Stimulated activated CD4-positive, alpha-beta T cell treated with anti-CD3 and anti-CD28 coated beads, Interleukin-1b, Interleukin-23, amount 100 ng/mL, for 48 hours (primary cell): ENCODE measurements at places on chromosomes 5 and 9.

DNA sequence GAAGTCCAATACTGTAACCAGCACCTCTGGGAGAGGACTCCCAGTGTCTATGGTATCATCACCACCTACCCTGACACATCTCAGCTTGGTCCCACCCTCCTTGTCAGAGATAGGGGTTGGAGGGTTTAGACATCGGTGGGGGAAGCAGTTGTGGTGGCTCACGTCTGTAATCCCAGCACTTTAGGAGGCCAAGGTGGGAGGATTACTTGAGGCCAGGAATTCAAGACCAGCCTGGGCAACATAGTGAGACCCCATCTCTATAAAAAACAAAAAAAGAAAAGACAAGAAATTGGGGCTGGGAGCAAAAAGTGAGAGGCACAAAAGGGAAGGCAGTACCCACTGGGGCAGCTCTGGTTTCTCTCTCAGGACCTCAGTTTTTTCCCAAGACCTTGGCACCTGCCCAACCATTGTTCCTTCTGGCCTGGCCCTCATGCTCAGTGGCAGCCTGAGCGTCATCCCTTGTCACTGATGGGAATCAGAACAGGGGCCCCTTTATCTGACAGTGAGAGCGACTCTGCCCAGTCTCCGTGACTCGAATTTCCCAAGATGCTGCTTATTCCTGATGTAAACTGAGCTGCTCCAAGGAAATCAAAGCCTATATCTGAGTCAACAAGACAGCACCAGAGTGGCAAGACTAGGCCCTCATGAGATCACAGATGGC is 80.5 kb upstream of the HSPA9 start:
- DNase-seq = no peak

DNA sequence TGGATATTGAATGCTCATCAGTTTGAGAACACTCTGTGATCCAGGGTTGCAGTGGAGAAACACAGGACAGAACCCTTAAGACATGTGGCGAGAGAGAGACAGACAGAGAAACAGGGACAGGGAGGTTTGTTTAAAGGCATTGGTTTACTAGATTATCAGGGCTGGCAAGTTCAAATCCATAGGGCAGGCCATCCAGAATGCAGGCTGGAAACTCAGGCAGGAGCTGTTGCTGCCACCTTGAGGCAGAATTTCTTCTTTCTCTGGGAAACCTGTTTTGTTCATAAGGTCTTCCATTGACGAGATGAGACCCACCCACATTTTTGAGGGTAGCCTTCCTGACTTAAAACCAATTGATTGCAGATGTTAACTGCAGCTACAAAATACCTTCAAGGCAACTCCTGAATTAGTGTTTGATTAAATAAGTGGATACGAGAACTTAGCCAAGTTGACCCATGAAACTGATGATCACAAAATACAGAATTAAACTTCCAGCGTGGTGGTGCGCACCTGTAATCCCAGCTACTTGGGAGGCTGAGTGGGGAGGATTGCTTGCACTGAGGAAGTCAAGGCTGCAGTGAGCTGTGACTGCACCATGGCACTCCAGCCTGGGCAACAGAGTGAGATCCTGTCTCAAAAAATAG is 55.9 kb downstream of the NSUN2 start:
- no peak for DNase-seq

DNA sequence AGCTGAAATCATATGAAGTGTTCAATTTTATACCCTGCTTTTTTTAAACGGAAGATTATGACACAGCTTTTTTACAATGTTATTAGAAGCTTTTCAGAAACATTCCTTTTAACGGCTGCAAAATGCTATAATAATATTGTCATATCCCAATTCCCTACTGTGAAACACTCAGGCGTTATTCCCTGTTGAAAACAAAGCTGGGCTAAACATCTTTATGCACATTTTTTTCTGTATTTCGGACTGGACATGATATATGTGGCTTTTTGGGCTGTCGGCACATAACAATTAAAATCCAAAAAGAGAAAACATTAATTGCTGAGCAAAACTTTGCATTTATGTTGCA is 12.0 kb upstream of the CTSL start:
- no peak for DNase-seq

DNA sequence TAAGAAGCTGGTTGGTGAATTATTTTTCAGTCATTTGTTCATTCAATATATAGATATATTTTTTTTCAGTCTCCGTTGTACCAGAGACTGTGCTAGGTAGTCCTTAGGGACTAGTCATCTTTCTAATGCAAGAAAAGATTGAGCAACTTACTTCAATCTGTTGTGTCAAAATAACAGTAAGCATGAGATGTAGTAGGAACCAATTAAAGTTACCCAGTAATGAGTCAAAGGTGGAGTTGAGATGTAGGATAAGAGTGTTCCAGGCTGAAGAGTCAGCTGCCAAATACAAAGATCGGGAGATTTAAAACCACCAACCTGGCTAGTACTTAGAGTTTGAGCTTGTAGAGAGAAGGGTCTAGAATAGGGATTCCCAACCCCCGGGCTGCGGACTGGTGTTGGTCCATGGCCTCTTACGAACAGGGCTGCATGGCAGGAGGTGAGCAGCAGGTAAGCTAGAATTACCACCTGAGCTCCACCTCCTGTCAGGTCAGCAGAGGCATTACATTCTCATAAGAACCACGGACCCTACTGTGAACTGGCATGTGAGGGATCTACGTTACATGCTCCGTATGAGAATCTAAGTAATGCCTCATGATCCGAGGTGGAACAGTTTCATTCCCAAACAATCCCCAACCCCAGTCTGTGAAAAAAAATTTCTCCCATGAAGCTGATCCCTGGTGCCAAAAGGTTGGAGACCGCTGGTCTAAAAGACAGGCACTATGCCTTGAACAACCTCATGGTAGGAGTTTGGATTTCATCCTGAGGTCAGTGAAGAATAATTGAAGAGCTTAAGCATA is 1241.5 kb upstream of the WWC1 start:
- DNase-seq = no peak
